Gastrocnemius medialis (tissue), 4 donors: ENCODE measurements at places on chromosomes 2 and 18. TPM values are rescaled to one million over a fixed set of nuclear protein-coding genes. Genes with fewer than 3 reads are reported as not detected.

Gene COMMD1
- 61.0 TPM for total RNA-seq

Gene HOXD13
- total RNA-seq: not detected

GRCh38 chr2:218046238-218046637, 22.8 kb upstream of the RUFY4 start:
- DNase-seq: no peak

- DNase-seq: no peak
Observed at GRCh38 chr2:103887625-103888024, 966.3 kb upstream of the POU3F3 start.

GRCh38 chr2:29360016-29360784, 245.0 kb downstream of the CLIP4 start:
- DNase-seq: no peak

DNA sequence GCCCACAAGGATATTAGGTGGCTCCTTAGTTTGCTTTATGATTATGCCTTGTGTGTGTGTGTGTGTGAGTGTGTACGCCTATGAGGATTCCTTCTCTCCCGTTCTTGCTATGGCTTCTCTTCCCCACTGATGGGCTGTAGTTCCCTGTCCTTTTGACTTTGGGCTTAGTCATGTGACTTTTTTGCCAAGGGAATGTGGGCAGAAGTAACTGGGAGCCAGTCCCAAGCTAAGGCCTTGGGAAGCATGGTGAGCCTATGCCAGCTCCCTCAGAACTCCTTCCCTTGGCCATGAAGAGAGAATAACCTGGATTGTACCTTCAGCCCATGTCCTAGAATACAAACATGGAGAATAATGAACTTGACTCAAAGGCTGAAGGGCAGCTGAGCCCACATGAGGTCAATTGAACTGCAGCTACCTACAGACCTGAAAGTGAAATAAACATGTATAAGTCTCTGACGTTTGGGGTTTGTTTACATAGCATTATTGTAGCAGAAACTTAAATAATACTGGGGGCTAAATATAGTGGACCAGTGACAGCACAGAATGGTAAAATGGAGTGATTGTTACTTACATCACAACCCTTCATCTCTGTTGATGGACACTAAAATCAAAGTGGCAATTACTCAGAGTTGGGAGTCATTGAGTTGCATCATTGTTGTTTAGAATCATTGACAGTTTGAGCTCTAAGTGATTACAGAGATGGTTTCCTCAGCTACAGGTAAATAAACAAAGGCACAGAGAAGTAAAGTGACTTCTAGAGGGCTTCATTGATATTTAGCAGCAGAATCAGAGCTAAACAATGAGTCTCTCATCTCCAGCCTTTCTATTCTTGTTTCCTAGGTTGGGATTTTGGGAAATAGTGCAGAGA, 15.3 kb upstream of the IL36G start:
- no peak for DNase-seq

GRCh38 chr2:179890666-179891065, 29.3 kb upstream of the ZNF385B start:
- no peak for DNase-seq
